Activated naive CD8-positive, alpha-beta T cell treated with anti-CD3 and anti-CD28 coated beads for 36 hours (primary cell): ENCODE measurements at places on chromosomes 4 and X. TPM values are rescaled to one million over a fixed set of nuclear protein-coding genes. Genes with fewer than 3 reads are reported as not detected.

The MAP3K15 gene
- total RNA-seq, result 1.1 TPM

GRCh38 chr4:8275548-8275910 is 6.0 kb downstream of the HTRA3 start:
- DNase-seq, result no peak
- H3K27me3 ChIP-seq, result peaks cover 27% of the 10 kb centered on the region
- H3K27ac ChIP-seq, result no peak overlapping the region
- H3K4me3 ChIP-seq, result no peak overlapping the region

DNA sequence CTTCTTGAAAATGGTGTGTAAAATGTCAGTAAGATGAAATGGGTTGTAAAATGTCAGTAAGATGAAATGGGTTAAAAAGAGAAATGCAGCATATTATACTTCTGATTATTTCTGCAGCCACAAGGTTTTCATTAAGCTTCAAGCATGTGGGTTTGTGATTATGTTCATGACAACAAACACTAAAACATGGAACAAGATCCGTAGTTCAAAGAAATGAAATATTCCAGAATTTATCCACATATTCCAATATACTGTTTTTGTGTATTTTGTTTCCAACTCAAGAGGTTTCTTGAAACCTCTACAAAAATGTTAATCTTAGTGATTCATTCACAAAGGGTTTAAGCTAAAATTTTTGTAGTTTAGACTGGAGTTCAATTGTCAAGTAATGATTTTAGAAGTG is 84.0 kb downstream of the ADAMTS3 start:
- H3K36me3 ChIP-seq, result no peaks in the 10 kb centered on the region
- no peak overlapping the region for H3K4me3 ChIP-seq
- H3K4me1 ChIP-seq, result no peaks in the 10 kb centered on the region
- no peak for DNase-seq
- no peaks in the 10 kb centered on the region for H3K27me3 ChIP-seq

- H3K4me3 ChIP-seq, result no peak overlapping the region
- H3K36me3 ChIP-seq, result no peaks in the 10 kb centered on the region
- peaks cover 7% of the 10 kb centered on the region for H3K4me1 ChIP-seq
- no peak overlapping the region for H3K27ac ChIP-seq
Observed at GRCh38 chrX:9211269-9211668, 177.3 kb upstream of the FAM9B start.

The GCNA gene
- total RNA-seq, result 1.6 TPM

GRCh38 chrX:40746521-40746920 is 11.2 kb upstream of the MED14 start:
- no peak for DNase-seq
- H3K4me1 ChIP-seq, result peaks cover 10% of the 10 kb centered on the region
- H3K4me3 ChIP-seq, result no peak overlapping the region
- no peaks in the 10 kb centered on the region for H3K27me3 ChIP-seq
- no peak overlapping the region for H3K27ac ChIP-seq

DNA sequence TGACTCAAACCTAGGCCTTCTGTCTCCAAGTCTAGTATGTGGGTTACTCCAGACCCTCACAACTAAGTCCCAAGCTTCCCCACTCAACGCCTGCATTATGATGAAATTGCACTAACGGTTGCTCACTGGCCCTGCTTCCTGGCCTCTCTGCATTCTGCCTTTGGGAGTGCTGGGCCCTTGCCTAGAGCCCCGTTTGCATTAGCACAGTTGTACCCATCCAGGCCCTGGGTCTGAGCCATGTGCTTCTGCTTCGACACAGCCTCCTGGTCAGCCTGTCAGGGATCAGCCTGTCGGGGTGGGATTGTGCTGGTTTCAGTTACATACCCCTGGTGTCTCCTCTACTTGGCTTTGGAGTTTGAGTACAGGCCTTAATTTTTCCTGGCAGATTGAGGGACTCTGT is 58.4 kb downstream of the DCUN1D4 start:
- no peak for DNase-seq
- peaks cover 6% of the 10 kb centered on the region for H3K4me1 ChIP-seq
- peaks cover 32% of the 10 kb centered on the region for H3K36me3 ChIP-seq
